CD4-positive, alpha-beta T cell treated with Interleukin-4 for 1 hour (primary cell): ENCODE measurements at places on chromosomes 11 and 22.

DNA sequence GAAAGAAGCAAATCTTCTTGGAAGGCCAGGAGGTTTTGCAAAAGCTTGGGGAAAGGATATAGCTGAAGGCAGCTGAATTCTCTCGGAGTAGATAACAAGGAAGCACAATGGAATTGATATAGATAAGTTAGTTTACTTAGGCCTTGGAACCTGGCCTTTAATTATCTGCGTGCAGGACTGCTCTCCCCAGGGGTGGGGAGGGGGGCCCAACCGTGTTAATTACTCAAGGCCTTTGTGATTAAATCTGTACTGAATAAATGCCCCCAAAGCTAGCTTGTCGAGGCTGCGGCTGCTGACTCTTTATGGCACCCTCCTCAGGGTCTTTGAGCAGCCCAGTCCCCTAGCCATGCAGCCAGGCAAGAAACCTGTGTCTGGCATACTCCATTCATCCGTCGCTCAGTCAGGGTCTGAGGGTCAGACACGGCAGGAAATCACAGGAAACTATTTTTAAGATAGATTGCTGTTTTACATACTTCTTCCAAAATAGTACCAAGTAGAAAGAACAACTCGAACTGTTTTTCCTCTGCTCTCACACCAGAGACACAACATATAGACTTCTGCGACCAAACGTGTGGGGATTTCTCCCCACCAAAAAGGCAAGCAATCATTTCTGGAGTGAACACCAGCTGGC, 36.5 kb downstream of the MS4A2 start:
- DNase-seq: no peak

DNA sequence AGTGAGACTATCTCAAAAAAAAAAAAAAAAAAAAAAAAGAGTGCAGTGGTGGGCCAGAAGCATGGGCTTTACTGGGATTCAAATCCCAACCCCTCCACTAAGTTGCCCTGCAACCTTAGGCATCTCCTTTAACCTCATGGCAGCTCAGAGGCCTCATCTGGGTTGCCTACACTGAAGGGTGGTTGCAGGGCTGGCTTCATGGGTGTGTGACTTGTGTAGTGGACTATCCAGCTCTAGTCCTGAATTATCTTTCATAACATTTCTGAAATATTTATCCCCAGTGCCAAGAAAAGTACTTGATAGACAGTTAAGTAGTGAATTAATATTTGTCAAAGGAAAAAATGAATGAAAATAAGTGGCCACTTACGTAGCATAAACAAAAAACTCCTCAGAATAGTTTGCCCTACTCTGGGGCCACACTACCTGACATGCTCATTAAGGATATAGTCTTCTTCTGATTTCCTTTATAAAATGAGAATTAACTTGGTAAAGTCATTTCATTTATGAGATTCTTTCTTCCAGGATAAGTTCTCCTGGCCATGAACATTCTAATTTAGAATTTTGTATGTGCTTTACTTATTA, 116.0 kb upstream of the SYT13 start:
- DNase-seq: no peak

- no peak for DNase-seq
Observed at GRCh38 chr11:46564459-46564858, 29.4 kb downstream of the AMBRA1 start.

DNA sequence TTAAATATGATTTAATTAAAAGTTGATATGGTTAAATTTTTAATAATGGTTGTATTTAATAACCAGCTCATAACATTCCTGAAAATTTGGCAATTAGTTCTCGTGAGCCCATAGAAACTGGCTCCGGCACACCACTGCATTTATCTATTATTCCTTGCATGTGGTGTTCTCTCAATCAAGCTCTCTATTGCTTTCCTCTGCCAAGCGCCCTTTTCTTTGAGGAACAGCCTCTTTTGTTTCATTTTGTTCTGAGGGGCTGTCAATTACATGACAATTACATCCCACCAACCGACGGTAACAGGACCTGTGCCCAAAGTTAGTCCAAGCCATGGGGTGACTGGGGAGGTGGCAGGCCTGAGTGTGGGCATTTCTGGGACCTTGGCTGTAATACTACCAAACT, 8.1 kb downstream of the C11orf91 start:
- no peak for DNase-seq

DNA sequence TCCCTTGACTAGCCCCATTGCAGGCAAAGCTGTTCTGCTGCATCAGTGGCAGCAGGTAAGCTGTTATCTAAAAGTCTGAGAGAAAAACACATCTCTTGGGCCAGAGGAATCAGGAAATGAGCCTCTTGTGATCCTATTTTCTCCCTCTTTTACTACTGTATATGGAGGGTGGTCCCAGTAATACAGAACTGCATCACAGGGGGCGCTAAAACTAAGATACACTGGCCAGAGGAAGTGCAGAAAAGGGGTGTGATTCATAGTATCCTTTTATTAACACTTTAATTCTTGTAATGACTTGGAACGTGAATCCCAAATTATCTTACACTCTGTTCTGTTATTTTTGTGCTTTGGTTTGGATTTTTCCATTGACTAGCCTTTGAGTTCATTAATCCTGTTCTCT, 8.8 kb upstream of the MED17 start:
- no peak for DNase-seq

- DNase-seq: no peak
Observed at GRCh38 chr11:109374032-109374431, 48.0 kb upstream of the C11orf87 start.
